Progenitor cell of endocrine pancreas (in vitro differentiated cells): ENCODE measurements at places on chromosomes 11 and 22.

GRCh38 chr11:113314389-113315301 lies at the start of gene TTC12:
Gene TTC12, plus strand, starts transcription at chr11:113314583. Its CDS starts 1,675 bp downstream, at chr11:113316258.
- DNase-seq: peak; percentile 93

DNA sequence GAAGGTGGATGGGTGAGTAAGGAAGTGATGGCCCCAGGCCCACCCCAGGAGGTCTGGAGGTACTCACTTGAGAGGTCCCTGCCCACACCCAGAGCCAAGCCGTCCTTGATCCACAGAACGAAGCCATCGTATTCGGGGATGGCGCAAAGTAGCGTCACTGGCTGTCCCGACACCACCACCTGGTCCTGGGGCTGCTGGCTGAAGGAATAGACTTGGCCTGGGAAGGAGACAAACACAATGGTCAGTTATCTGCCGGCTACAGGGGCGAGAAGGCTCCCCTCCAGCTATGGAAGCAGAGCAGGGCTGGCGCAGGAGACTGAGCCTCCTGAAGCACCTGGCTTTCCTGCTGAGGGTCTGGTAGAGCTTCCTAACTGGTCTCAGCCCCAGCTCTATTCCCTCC lies 171.0 kb downstream of the ST3GAL4 start:
- DNase-seq: no peak

DNA sequence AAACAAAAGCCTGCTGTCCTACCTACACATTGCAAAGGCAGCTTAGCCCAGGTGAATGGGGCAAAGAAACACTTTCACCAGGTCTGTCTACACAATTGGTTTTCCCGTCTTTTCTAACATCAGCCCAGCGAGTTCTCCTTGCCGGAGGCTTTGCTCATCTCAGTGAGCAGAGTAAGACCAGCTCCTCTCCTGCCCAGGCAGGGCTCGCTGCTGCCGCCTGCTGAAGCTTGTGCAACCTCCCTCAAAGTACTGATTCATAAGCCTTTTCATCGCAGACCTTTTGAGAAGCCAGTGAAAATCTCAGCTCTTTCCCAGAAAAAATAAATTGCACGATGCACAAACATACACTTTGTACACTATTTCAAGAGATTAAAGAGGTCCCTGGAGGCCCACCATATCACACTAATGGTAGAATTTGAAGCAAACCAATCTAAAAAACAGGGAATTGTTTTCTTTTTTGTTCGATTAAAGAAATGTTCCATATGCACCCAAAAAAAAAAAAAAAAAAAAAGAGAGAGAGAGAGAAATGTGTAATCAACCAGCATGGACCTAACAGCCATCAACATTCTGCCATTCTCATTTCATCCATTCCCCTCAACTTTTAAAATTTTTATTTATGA lies 328.1 kb upstream of the MPPED2 start:
- DNase-seq: peak; percentile 37

GRCh38 chr22:36775586-36775963 lies 344 bp downstream of the IFT27 start:
- DNase-seq: peak; percentile 32

- DNase-seq: no peak
Observed at GRCh38 chr22:36243986-36244385, 4.7 kb upstream of the APOL2 start.

DNA sequence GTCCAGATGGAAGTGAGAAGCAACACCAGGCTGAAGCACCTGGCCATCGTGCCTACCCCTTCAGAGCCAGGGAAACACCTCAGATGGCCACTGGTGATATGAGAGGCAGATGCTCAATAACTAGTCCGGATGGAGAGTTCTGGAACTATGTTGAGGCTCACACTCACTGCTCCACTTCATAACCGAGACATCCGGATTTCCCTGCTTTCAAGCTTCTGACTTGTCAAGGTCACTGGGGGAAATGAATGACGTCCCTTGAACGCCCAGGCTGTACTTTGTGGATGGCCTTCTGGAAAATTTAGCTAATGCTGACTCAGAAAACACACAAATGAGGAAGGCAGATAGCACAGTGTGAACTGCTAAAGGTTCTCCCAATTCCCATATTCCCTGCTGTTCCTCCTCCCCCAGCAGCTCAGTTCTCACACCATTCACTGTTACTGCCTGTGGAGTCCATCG lies at the start of gene LYVE1:
LYVE1 (minus strand) TSS at position 180 of the 456 bp plus-strand sequence; CDS start at position 47, 133 bp downstream.
- no peak for DNase-seq

GRCh38 chr22:47213571-47214230 lies 451.3 kb downstream of the TBC1D22A start:
- peak; percentile 6 for DNase-seq
